Spinal cord (tissue), 10 donors: ENCODE measurements at places on chromosomes 5 and 9.

DNA sequence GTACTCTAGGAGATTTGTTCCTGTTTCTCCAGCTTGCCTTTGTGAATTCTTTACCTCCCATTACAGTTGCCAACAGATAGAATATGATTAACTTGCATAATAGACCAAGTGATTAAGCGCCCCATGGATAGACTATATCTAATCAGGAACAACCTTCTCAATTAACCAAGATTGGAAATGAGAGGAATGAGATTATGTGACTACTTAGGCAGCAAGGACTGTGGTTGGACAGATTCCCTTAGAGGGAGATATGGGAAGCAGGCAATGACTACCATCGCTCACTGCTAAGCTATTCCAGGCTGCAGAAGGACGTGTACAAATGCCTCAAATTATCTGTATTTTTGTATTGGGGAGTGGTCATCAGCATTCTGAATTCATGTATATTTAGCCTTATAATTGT is 278.1 kb upstream of the DAB2 start:
- DNase-seq = no peak

- no peak for DNase-seq
Measured at GRCh38 chr5:133947431-133947841, 21.0 kb downstream of the C5orf15 start.

DNA sequence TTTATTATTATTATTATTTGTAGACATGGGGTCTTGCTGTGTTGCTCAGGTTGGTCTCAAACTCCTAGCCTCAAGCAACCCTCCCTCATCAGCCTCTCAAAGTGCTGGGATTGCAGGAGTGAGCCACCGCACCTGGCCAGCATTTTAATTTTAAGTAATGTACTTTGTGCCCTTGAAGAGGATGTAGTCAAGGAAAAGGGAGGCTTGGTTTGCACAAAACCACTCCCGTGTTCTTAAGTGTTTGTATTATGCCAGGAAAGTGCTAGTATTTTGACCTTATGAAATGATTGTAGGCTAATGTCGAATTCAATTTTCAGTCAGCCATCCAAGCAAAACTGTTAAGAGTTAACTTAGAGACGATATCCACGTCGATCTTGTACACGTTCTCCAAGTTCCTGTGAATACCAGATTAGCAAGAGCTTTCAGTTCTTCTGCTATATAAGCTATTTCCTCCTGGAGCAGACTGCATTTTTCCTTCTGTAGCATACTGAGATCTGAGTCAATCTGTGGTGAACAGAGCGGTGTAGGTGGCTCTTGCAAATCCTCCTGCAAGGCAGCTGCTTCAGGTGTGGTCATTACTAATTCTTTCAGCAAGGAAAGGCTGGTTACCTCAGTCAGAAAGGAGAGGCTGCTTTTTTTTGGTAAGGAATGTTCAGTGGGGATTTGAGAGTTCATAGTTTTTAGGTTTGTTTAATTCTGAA is 23.7 kb downstream of the CCDC171 start:
- DNase-seq = no peak

- no peak for DNase-seq
Measured at GRCh38 chr5:65061250-65061973, 292.7 kb downstream of the CWC27 start.
